ENCODE measurements at places on chromosomes 13 and 19.

DNA sequence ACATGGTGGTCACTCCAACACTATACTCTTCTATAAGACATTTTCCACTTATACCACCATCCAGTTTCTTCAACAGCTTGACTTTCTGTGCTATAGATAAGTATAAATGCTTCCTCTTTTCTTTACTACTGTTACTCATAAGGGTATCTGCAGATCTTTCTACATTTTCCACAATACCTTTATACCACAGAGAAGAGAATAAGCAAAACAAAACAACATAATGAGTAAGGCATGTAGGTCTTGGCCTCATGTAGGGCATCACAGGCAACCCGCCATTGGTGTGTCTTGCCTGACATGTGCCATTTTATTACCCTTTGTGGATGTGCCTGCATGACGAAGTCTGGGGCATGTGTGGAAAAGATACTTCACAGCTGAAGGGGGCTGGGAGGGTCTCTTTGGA lies 265.3 kb upstream of the STARD13 start:
- DNase-seq = no peak

DNA sequence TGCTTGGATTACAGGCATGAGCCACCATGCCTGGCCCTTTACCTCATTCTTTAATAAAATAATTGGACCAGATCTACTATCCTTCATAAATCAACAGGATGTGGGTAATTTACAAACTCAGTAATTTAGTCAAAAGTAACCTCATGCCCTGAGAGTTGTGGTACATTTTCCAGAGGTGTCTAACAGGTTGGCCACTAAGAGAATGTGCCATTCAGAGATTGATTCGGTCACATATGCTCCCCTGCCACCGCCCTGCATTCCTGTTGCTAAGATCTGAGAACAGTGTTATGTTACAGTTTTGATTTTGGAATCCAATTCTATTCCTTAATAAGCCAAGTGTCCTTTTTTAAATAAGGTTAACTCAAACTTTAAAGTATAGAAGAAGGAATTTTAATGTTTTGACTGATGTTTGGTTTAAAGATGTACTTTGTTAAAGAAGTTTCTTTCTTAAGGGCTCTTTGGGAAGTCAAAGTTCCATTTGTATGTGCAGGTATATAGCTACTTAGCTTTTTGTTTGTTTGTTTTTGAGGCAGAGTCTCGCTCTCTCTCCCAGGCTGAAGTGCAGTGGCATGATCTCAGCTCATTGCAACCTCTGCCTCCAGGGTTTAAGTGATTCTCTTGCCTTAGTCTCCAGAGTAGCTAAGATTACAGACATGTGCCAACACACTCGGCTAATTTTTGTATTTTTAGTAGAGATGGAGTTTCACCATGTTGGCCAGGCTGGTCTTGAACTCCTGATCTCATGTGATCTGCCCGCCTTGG lies 29.2 kb downstream of the PHF11 start:
- no peak for DNase-seq

DNA sequence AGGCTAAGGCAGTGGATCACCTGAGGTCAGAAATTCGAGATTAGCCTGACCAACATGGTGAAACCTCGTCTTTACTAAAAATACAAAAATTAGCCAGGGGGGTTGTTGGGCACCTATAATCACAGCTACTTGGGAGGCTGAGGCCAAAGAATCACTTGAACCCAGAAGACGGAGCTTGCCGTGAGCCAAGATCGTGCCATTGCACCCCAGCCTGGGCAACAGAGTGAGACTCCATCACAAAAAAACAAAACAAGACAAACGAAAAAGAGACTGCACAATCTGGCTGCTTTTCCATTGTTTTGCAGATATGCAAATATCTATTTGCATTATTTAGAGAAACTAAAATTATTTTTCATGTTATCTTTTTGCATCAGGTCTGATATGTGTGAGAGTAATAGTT lies 83.6 kb downstream of the ZNF486 start:
- DNase-seq = no peak

DNA sequence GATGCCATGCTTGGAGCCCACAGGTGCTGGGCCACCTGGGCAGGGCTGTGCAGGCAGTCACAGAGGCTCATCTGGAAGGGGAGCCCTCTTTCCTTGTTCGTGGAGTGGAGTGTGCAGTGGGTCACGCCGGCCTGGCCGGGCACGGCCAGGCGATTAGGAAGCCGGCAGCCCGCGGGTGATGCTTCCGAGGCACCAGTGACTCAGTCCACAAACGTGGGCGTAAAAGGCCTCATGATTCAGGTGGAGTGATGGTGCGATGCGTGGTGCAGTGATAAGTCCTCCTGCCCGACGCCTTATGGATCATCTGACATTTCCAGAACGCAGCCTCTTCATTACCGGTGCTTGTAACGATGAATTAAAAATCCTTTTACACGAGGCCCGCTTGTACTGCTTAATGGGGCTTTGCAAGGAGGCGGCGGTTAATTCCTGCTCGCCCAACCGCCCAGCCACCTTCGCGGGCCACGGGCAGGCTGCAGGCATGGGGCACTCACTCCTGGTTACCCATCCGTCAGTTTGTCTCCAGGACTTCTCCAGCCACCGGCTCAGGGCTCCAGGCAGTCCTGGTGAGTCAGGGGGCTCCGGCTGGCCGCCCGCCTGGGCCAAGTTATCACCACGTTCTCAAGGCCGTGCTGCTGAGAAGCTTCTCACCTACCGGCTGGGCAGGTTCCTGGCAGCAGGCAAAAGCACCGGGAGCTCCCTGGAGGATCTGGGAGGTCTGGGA lies 172.4 kb downstream of the KDM4B start:
- no peak for DNase-seq

GRCh38 chr19:19405971-19406877 lies 749 bp downstream of the GATAD2A start:
- DNase-seq = no peak

DNA sequence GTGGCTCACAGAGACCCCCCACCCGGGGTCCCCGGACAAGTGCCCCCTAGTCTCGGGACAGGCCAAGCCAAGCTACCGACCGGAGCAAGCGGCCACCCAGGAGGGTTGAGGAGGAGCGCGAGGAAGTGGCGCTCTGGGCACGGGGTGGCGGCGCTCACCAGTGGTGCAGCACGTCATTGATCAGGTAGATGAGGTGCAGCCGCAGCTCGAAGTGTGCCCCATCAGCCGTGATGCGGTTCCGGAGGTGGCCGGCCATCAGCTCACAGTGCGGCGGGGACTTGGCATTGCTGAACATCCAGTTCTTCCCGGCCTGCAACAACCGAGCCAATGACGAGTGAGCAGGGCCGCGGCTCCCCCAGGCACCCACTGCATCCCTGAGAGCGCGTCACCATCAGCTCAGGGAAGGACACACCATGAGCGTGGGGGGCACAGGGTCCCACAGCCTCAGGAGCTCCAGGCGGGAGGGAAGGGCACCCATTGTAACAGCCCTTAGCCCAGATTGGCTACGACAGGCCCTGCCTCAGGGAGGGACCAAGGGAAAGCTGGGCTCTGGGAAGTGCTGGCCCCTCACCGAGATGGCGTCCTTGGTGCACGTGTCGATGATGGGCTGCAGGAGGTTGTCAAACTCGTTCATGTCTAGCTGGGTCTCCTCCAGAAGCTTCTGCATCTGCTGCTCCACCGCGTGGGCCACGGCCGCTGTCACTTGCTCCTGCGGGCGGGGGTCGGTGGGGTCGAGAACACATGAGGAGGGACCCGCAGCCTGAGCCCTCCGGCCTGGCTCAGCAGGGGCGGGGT lies 9.6 kb downstream of the CHERP start:
- no peak for DNase-seq

GRCh38 chr13:37295071-37295470 lies 189.6 kb upstream of the CSNK1A1L start:
- no peak for DNase-seq

GRCh38 chr13:50188696-50189095 lies 173.5 kb downstream of the KCNRG start:
- no peak for DNase-seq

DNA sequence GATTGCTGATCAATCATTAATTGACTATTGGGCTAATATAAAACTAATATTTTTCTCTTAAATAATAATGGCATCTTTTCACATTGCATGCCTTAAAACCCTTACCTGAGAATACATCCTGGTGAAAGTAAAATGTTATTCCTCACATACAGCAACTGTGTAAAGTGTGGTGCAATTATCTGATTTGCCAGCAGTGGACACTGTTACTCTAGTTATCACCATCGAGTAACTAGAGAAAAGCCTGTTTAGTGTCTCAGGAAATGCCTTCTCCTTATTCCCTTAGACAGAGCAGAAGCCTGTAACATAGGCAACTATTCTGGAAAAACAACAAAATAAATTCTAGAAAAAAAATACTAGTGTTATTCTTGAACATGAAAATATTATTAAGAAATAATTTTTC lies 459.8 kb downstream of the FGF14 start:
- no peak for DNase-seq

GRCh38 chr13:110264685-110265275 lies 42.2 kb downstream of the COL4A1 start:
- DNase-seq = no peak

GRCh38 chr19:1618157-1619093 lies 13.2 kb upstream of the UQCR11 start:
- peak; percentile 50 for DNase-seq

DNA sequence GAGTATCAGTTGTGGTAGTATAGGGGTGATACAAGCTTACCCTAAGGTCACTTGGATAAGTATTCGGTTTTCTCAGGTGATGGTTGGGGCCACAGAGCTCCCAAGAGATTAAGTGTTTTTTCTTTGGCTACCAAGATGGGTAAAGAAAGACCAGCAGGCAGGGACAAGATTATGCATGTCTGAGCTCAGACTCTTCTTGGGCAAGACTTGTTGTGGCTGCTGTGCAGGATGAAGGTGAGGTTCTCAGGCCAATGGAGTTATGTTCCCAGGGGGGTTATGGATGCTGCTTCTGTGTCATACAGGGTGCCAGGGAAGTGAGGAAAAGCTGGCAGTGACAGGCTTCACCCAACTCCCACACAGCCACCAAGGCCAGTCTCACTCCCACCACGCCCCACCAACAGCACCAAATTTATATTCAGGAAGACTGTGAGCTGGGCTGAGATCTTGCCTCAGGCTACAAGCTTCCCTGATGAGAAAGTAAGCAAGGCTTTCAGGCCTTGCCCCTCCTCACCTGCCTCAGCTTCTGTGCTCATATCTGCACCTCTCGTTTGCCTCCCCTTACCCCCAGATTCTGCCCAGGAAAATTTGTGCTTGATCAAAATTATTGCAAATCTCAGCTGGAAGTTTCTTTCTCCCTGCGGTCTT lies 511.8 kb upstream of the SLITRK1 start:
- no peak for DNase-seq

GRCh38 chr13:114069376-114070097 lies 62.9 kb downstream of the RASA3 start:
- no peak for DNase-seq

DNA sequence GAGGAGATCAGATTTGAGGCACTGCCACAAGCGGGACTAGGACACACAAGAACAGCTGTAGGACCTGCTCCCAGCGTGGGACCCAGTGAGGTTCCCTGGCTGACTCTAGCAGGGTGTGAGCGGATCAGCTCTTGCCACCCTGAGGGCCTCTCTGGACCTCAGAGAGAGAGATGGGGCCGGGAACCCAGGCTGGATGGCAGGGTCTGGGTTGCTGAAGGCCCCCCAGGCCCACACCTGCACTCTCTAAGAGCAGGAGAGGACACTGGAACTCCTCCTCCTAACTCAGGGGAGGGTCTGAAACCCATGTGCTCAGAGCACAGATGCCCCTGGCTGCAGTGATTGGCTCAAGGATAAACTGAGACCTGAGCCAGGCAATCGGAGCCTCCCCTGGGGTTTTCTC lies 13.5 kb upstream of the IL4I1 start:
- DNase-seq = no peak

GRCh38 chr13:103288114-103288513 lies 221.9 kb upstream of the SLC10A2 start:
- DNase-seq = no peak

- no peak for DNase-seq
Measured at GRCh38 chr13:112979406-112979902, 10.4 kb downstream of the MCF2L start.

DNA sequence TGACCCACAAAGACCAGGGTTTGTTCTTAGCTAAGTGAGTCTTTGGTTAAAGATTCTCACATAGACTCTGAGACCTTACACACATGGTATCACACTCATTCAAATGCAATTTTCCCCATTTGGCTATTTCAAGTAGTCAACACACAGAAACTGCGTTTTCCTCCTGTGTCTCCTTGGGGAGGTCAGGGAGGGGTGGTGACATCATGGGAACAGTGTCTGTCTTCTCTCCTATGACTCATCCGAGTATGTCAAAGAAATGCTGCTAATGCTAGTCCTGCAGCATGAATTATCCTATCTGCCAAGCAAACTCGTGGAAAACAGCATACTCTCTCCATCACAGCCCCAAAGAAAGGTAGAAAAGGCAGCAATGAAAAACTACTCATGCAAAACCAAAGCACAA lies 100.2 kb downstream of the ENOX1 start:
- DNase-seq = no peak

GRCh38 chr19:10644260-10645007 lies 9.7 kb upstream of the ILF3 start:
- DNase-seq = peak; percentile 79

DNA sequence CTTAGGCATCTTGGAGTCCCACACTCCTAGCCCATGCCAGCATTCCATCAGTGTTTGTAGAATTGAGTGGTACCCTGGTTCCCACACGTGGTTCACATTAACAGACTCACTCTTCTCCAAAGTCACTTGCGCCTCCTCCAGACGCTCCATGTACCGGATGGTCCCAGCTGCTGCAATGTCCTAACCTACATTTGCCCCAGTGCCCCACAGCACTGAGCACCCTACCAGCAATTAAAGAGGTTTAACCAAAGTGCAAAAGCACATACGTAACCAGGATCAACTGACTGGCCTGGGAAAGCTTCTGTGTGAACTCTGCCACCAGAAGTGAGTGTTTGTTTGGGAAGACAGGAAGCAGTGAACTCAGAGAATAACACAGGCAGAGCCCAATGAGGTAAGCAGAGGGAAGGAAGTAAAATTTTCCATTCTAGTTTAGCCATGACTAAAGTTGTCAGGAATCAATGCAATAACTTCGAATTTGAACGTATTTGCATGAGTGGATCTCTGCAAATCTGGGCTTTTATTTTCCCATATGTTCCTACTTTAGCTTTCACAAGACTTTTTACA lies 7.3 kb upstream of the MEDAG start:
- DNase-seq = no peak

DNA sequence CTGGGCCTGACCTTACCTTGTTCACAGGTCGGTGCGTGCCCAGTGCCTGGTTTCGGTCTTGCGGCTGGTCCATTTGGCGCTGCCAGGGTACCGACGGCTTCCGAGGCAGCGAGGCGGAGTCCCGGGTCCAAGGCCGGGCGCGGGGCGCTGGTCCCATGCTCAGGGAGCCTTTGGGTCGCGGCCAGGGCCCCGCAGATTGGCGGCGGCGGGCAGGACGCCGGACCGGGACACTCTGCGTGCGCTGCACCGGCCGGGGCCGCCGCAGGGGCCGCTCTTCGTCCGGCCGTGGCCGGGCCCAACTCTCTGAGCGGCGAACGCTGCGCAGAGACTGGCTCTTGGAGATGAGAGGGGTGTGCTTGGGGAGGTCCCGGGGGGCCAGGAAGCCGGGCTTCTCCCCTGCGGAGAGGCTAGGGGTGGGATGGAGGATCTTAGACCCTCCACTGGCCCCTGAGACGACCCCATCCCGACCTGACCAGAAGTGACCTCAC lies 3.4 kb upstream of the WIZ start:
- no peak for DNase-seq

Data from GM18507 (cell line).